ENCODE measurements at places on chromosomes 12 and 14. TPM values are rescaled to one million over a fixed set of nuclear protein-coding genes. Genes with fewer than 3 reads are reported as not detected.

SLC4A8 gene
- total RNA-seq, result 0.08 TPM

FBLN5 gene
- 29.6 TPM for total RNA-seq

TAS2R7 gene
- not detected for total RNA-seq

DENND5B gene
- total RNA-seq, result 22.4 TPM

TAS2R20 gene
- 0.86 TPM for total RNA-seq

KIF5A gene
- 0.47 TPM for total RNA-seq

GLIPR1L1 gene
- total RNA-seq, result not detected

CLEC4A gene
- 0.36 TPM for total RNA-seq

ADAMTS20 gene
- 0.03 TPM for total RNA-seq

ZDHHC22 gene
- total RNA-seq, result 13.4 TPM

HPD gene
- total RNA-seq, result not detected

LMNTD1 gene
- total RNA-seq, result not detected

SP1 gene
- total RNA-seq, result 50.2 TPM

PAX9 gene
- total RNA-seq, result not detected

ANHX gene
- total RNA-seq, result not detected

PLEK2 gene
- not detected for total RNA-seq

TMBIM6 gene
- total RNA-seq, result 400 TPM

CISTR gene
- total RNA-seq, result not detected

TAS2R14 gene
- total RNA-seq, result 1.4 TPM

Measured in SJCRH30 (cell line).